RPMI8226 (cell line): ENCODE measurements at places on chromosomes 11 and 22.

- DNase-seq: no peak
Observed at GRCh38 chr11:70205766-70206165, 2.7 kb downstream of the FADD start.

DNA sequence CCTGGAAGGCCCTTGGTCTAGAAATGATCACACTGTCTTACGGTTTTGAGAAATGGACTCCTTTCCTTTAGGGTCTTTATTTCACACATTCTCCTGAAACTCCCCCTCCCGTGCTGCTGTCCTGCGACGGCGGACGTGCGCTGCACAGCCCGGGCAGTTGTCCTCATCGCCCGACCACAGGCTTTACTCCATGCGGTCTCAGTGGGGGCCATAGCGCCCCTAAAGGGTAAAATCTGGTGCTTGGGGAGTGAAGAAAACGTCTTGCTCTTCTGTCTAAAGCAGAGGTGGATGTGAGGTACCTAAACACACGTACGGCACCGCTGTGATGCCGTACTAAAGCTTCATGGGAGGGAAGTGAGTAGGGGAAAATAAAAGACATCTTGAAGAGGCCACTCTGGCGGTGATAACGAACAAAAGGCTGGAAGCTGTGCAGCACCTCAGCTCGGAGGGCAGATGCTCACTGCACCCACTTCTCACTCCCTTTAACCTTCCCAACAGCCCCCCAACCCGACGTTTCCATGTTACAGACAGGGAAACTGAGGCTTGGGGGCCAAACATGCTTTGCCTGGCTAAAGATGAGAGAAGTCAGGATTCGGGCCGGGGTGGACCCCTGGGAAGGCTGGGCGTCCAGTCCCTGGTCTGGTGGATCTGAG, 22.6 kb downstream of the MPPED1 start:
- DNase-seq: no peak

GRCh38 chr22:33896575-33897447, 23.5 kb downstream of the LARGE1 start:
- DNase-seq: no peak

- no peak for DNase-seq
Observed at GRCh38 chr11:119460582-119460981, 37.6 kb upstream of the THY1 start.

- DNase-seq: no peak
Observed at GRCh38 chr11:113276466-113276865, 37.9 kb upstream of the TTC12 start.

GRCh38 chr11:47188259-47188658, 2.0 kb upstream of the PACSIN3 start:
- DNase-seq: no peak

GRCh38 chr11:35118906-35119305, 20.1 kb upstream of the CD44 start:
- DNase-seq: no peak

- no peak for DNase-seq
Observed at GRCh38 chr11:110077831-110078325, 15.3 kb upstream of the ZC3H12C start.

GRCh38 chr11:46914363-46914762, 4.0 kb downstream of the LRP4 start:
- no peak for DNase-seq

- no peak for DNase-seq
Observed at GRCh38 chr11:86374069-86374468, 618 bp upstream of the CCDC81 start.

DNA sequence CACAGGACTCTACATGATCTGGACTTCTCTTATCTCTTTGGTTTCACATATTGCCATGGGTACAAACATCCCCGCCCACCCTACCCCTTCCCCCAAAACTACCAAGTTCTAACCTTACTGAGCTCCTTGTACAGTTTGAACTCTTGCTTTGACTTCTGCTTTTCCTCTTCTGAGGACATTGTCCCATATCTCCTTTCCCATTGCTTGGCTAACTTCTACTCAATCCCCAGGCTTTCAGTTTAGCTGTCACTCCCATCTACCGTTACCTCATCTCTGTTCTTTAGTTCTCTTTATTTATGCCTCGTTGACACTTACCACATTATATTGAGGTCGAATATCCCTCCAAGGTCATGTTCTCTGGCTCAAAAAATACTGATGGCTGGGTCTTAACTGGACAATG, 393.5 kb upstream of the CADM1 start:
- DNase-seq: no peak

GRCh38 chr11:124174001-124174583, 9.1 kb upstream of the OR10D3 start:
- DNase-seq: peak; percentile 20

DNA sequence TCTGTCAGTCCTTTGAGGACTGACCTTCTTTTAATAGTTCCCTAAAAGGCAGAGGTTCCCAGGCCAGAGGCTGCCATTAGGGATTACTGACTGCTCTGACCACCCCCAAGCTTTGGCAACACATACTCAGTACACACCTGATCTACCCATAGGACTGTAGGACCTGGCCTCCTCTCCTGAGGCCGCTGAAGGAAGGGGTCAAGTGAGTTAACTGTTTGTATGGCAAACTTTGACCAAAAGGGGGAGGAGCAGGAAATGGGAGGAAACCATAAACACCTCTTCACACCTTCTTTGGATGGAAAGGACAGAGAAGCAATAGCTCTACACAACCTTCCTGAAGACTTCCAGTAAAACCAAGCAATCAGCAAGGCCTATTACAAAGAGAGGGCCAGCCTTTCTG, 104.0 kb downstream of the APOL5 start:
- no peak for DNase-seq

DNA sequence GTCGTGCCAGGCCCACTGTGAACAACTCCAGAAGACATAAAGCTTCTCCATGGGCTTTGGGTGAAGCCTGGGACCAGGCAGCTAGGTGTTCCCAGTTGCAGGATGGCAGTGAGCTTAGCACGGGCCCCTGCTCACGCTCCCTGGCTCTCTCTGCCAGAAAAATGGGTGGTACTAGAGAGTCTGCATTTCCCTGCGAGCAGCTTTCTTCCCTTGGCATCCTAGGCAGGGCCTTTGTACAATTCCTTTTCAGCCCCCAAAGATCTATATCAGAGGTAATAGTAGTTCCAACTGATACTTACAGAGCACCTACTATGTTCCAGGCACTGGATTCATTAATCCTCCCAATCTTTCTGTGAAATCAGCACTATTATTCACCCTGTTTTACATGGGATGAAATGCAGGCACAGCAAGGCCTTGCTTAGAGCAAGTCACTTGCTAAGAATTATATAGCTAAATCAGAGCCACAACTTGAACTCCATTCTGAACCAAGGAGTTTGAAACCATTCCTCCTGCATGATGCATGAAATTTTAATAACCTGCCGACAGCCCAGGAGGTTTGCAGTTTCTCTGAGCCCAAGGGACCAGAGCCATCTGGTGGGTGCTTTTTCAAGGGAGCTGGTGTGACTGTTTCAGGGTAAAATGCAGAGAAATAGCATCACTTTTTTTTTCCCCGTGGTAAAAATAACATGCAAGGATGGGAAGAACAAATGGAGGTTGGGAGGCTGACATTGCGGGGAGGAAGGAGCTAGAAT, 22.7 kb downstream of the NAV2 start:
- DNase-seq: no peak

DNA sequence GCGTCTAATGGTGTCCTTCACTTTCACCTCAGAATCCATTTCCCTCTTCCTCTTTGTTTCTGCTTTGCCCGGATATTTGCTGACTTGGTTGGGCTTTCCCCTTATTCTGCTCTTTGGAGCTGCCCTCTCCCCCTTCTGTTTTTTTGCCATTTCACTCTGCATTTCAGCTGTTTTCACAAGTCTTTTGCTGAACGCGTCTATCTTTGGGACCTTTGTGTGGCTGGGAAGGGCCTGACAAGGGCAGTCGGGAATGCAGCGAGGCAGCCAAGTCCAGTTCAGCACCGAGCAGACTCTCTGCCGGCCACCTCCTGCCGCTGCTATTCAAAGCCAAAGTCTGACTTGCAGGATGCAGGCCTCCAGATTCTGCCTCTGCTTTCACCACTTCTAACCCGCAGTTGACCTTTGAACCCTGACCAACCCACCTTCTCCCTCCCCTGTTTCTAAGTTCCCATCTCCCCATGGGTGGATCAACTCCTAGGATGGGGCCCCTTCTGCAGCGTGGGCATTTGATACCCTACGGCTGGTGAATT, 38.2 kb downstream of the FEZ1 start:
- peak; percentile 20 for DNase-seq

DNA sequence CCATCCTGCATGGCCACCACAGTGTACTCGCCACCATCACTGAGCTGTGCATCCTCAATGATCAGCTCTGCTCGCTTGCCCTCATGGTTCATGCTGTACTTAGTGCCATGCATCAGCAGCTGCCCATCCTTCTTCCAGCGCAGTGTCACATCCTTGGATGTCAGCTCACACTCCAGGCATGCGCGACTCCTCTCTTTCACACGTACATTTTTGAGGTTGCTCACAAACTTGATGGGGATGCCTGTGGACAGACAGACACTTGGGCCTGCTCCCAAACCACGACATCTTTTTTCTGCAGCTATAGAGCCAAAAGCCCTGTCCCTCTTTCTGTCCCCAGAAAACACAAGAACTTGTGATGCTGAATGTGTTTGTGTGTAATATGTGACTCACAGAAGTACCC, 10.5 kb downstream of the IGSF22 start:
- no peak for DNase-seq

DNA sequence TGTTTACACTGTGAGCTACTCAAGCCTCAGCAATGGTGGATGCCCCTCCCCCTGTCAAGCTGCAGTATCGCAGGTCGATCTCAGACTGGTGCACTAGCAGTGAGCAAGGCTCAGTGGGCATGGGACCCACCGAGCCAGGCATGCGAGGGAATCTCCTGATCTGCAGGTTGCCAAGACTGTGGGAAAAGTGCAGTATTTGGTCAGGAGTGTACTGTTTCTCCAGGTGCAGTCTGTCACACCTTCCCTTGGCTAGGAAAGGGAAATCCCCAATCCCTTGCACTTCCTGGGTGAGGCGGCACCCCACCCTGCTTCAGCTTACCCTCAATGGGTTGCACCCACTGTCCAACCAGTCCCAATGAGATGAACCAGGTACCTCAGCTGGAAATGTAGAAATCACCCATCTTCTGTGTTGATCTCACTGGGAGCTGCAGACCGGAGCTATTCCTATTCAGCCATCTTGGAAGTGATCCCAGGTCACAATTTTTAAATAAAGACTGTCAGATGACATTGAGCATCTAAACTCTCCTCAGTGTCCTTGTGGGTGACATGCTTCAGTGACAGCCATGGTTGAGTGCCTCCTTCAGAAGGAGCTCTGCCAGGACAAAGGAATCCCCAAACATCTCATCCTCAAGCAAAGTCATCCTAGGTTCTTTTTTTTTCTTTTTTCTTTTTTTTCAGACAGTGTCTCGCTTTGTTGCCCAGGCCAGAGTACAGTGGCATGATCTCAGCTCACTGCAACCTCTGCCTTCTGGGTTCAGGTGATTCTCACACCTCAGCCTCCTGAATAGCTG, 10.8 kb downstream of the SLC22A24 start:
- DNase-seq: no peak

DNA sequence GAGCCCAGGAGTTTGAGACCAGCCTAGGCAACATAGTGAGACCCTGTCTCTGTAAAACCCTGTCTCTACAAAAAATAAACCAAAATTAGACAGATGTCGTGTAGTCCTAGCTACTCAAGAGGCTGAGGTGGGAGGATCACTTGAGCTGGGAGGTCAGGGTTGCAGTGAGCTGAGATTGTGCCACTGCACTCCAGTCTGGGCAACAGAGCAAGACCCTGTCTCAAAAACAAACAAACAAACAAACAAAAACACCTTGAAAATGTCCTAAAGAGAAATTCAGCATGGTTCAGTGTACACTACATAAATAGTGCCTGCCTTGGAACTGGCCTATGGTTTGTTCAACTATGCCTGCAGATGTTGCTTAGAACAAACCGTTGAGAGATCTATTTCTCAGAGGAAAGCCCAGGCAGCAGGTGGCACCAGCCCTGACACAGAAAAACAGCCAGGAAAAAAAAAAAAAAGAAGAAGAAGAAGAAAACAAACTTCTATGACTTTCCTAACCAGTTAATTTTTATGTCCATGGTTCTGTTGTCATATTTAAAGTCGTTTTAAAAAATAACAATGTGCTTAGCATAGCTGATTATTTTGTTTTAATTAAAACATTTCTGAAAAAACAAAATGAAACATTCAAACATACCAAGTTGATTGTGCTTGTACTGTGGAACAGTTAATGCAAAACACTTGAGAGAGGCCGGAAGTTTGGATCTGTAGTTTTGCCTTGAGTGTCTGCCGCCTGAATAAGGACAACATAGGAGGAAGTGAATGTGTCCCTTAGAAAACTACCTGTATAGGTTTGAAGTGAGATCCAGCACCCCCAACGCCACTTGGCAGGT, 5.4 kb downstream of the KREMEN1 start:
- no peak for DNase-seq

- no peak for DNase-seq
Observed at GRCh38 chr22:33328789-33329296, 270.7 kb upstream of the SYN3 start.

- no peak for DNase-seq
Observed at GRCh38 chr11:109208121-109208520, 213.9 kb upstream of the C11orf87 start.

DNA sequence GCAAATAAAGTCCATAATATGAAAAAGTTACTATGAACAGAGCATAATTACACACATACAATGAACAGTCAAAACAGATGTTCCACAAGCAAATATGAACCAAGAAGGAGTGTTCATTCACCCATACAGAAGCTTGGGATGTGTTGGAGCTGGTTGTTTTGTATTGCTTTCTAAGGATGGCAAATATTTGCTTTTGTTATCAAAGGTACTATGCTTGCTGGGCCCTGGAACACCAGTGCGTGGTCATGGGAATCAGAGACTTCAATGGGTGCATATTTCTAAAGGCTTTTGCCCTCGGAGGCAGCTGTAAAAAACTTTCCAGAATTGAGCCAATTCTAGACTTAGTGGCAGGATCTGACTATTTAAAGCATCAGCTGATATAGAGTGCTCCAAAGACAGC, 85.1 kb downstream of the BARX2 start:
- DNase-seq: no peak

GRCh38 chr11:60056349-60056969, at the start of gene MS4A3:
Gene MS4A3, plus strand, starts transcription at chr11:60056665. Its CDS starts 4,496 bp downstream, at chr11:60061161.
- DNase-seq: no peak

DNA sequence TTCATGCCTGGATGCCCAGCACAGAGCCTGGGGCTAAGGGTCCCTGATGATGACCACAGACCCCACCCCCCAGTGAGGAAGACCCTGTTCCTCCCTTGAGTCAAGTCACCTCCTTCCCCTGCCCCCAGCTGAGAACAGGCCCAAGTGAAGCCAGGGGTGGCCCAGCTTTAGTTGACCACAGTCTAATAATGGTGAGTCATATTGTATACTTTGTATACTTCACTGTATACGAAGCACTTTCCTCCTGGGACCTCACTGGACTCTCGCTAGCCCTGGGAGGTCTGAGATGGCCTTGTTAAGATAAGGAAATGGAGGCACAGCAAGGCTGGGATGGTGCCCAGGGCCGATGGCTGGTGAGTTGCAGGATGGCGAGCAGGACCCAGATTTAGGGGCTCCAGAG, 3.7 kb upstream of the FLRT1 start:
- DNase-seq: no peak

GRCh38 chr11:3014057-3014938, 22.2 kb upstream of the NAP1L4 start:
- no peak for DNase-seq
